ENCODE measurements at places on chromosomes 1 and 21.

DNA sequence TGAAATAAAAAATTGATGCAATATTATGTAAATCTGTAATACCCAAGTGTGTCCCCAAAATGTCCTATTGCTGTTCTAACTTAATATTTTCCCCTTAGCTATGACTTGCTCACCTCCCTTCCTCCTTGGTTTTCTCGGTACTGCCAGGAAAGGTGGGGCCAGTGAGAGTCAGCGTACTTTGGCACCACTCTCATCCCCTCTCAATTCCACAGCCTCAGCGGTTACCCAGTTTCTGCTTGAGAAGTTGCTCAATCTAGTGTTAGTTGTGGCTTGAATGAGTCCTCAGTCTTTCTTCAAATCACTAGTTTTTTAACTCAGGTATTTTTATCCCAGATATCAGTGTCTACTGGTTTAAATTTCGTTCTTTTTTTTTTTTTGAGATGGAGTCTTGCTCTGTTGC is 32.3 kb downstream of the BCAS2 start:
- DNase-seq: no peak

DNA sequence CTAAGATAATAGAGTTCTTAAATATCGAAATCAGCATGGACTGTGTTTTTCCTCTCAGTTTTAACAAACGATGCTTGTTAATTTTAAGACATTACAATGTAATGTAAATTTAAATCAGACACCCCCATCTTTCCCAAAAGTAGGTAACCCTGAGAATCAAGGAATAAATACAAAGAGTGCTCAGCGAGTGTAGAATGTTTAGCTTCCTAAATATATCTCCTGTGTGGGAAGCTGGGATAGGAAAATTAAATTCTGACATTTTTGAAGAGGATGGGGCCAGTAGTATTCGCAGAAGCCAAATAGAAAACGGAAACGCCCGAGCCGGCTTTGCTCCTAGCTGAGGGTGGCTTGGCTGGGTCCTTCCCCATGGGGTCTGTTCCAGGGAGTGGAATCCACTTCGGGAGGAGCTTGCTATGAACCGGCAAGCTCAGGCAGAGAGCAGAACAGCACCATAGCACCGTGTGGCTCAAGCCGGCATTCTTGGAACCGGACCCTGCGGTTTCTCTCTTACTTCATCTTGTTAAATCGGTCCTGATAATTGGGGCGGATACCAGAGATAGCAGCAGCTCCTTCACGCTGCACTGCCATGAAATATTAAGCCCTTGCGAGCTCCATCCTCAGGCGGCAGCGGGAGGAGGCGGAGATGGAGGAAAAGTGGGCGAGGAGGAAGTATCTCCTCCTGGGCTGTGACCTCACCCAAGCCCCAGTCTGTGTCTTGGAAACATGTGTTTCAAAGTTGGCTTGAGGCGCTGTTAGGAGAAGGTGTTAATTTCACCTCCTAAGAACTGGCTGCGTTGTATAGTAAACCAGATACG is 24.9 kb downstream of the MAP3K7CL start:
- no peak for DNase-seq

DNA sequence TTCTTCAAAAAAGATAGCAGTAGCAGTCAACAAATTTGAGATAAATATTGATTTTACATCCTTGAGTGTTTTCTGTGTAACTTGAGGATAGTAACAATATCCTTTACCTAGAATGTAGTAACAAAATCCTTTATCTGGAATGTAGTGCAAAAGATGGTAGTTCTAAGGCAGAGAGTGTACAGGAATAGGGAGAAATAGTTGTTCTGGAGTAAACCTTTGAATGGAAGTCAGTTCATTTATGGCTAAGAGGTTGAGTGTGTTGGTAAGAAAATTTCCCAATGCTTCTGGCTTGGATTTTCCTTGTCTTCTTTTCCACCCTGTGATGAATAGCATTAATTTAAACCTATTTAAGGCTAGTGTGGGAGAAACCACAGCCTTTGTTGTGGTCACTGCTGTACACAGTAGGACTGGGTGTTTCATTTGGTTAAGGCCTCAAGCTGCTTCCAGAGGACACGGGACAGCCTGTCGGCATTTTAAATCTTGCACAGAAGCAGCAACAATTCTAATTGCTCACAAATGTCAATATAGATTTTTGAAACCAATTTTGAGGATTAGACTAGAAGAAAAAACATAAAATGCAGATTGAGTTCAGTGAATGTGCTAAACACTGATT is 11.3 kb downstream of the NFIA start:
- DNase-seq: no peak

GRCh38 chr1:234707641-234708040 is 97.7 kb upstream of the IRF2BP2 start:
- no peak for DNase-seq

DNA sequence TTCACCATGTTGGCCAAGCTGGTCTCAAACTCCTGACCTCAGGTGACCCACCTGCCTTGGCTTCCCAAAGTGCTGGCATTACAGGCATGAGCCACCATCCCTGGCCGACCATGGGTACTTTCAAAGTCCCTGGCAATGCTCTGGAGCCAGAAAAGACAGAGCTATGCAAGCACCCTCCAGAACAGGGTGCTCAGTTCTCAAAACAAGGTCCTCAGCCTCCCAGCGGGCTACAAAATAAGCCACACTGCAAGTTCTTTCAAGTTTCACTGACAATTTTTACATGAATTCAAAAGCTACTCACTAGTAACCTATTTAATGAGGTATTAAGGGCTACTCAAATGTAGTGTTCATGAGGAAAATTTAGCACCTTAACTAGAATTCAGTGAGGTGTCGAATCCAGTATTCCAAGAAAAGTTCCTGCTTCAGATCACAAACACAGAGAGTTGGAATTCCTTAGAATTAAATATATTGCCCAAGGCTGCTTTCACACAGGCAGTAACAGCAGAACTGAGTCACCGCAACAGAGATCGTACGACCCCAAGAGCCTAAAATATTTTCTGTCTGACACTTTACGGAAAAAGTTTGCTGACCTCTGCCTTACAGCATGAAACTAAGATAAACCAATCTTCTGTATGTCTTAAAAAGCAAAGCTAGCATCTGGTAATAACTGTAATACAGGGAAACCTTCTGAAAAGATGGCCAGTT is 60.7 kb downstream of the HSF2BP start:
- no peak for DNase-seq

DNA sequence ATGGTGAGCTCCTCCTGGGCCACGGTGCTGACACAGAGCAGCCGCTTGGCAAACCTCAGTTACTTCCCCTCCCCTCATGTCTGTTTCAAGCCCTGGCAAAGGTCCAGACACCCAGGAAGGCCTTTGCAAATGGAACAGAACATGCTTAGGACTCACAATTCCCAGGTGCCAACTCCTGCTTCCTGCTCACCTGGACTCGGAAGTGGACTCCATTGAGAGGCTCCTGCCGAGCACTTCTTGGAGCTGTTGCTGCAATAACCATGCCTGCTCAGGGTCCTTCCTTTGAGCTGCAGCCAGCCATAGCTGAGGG is 10.7 kb downstream of the DCST2 start:
- no peak for DNase-seq

GRCh38 chr1:85413169-85413568 is 51.8 kb downstream of the DDAH1 start:
- DNase-seq: no peak

DNA sequence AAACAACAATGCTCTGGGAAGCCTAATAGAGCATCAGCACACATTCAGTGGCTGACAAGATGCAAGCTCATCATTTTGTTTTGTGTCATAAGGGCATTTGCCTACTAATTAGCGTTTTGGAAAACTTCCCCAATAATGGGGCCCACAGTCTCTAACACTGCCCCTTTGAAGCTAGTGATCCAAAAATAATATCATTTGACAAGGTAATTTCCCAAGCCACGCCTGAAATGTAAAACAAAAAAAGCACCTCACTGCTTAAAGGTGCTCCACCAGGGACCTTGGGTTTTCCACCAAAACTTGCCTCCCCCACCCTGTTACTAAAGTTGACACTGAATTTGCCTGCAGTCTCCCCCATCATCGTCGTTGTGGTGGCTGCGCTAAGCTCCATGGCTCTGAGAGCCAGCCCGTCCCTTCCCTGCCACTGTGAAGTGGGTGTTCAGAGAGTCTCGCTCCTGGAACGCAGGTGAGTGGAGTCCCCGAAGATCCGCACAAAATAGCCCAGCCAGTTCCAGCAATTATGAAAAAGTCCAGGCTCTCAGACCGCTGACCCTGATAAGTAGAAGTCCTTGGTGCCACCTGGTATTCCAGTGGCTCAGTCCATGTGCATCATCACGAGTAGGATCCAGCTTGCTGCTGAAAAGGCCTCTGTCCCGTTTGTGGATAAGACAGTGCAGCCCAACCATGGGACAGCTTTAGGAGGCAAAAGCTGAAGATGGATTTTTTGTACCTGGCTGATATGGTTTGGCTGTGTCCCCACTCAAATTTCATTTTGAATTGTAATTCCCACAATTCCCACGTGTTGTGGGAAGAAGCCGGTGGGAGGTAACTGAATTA is 52.2 kb downstream of the RAB3GAP2 start:
- no peak for DNase-seq

DNA sequence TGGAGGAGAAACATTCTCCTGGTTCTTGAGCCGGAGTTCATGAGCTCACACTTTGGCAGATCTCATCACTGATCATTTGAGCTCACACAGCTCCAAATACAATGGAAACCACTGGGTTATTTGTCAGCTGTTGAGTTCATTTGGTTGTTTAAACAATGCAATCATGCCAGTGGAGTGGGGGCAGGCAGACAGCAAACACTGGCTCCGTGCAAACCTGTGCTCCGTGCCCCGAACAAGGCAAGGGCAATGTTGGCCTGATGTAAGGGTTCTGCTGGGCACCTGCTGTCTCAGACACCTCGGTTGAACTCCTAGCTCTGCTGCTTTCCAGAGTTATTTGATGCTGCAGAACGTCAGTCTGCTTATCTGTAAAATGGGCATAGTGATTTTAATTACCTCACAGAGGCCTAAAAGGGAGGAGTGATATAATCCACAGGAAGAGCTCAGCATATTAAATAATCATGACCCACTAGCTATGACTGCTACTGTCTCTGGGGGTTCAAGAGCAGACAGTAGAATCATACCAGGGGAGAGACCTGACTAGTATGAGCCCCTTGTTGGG is 20.0 kb upstream of the CLIC6 start:
- DNase-seq: peak; percentile 95

DNA sequence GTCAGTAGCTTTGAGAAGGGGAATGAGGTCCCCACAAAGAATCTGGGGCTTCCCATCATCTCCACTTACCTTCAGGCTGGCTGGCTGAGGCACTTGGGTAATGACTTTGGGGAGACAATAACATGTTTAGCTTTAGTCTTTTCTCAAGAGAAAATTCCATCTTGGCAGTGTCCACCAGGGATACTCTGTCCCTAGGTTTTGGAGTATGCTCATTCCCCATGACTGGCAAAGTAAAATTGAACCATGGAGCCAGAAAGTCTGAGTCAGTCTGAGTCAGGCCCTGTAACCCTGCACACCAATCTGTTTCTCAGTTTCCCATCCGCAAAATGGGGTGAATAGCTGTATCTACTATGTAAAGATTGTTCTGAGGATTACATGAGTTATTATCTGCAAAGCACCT is 28.2 kb downstream of the RUNX1 start:
- no peak for DNase-seq

GRCh38 chr1:169086603-169087455 is 19.7 kb upstream of the ATP1B1 start:
- DNase-seq: no peak

GRCh38 chr1:26597629-26598039 is 68.1 kb downstream of the RPS6KA1 start:
- DNase-seq: peak; percentile 41

DNA sequence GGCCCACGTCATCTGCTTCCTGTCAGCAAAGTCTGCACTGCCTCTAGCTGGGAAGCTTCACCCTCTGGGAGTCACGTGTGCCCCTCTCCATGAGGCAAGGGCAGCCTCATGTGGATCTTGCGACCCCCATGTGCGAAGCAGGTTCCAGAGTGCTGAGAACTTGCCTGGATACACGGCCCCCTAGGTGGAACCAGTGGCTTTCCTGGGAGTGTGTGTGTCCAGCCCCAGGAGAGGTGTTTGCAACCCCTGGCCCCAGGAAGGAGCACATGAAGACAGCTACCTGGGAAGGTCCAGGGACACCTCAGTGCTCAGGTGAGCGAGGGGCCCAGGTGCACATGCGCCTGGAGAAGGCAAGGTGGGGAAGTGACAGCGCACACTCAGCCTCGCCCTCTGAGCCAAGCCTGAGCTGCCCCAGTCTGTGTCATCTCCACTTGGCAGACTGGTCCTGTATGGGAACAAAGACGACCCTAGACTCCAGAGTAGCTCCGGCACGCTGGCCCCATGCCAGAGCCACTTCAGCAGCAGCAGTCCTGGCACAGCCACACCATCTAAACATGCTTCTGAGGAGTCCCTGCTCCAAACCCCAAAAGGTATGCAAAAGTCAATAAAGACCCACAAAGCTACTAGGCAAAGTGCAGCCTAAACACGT is 8.9 kb downstream of the LSS start:
- DNase-seq: no peak

DNA sequence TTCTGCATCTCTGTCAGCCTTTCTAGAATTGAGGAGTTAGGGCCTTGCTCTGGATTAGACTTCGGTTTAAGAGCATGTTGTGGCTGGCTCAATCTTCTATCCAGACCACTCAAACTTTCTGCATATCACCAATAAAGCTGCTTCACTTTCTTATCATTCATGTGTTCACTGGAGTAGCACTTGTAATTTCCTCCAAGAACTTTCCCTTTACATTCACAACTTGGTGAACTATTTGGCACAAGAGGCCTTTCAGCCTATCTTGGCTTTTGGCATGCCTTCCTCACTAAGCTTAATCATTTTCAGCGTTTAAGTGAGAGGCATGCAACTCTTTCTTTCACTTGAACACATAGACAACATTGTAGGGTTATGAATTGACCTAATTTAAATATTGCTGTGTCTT is 3.6 kb upstream of the HORMAD1 start:
- DNase-seq: no peak

DNA sequence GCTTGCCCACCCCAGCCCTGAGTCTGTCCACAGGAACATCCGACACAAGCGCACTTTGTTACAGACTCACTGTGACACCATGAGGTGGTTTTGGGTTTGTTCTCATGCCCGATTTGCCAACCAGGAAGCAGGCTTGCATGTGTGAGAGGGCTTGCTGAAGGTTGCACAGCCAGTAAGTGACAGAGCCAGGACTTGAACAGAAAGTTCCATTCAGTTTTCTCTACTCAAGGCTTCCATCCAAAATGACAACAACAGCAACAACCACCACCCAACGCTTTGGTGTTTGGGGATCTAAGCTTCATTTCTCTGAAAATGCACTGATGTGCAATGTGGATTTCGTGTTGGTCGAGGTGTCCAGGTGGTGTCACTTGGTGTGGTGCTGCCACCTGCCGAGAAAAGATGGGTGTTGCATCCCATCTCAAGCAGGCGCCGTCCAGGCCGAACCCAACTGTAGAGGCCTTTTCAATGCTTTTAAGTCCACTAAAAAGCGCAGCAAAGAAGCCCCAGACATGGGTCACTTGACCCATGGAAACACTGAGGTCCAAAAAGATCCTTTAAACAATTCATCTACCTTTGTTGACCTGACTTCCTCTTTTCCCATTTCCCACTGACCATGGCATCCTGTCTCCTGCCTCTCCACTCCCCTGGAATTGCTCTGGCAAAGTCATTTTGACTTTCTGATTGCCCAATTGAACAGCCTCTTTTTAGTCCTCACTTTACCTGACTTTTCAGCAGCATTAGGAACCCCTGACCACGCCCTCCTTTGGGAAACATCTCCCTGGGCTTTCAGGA is 12.2 kb downstream of the CITED4 start:
- peak; percentile 56 for DNase-seq

- no peak for DNase-seq
Measured at GRCh38 chr1:31569596-31570173, 6.6 kb upstream of the TINAGL1 start.

Measured in NCI-H526 treated with DMSO at 0.1 percent for 48 hours (cell line).